ENCODE measurements at places on chromosomes 1 and 21.

GRCh38 chr1:108590441-108590840 is 30.5 kb downstream of the EEIG2 start:
- DNase-seq, result no peak

GRCh38 chr1:156401681-156402081 is 32.7 kb downstream of the RHBG start:
- no peak for DNase-seq

- DNase-seq, result peak; percentile 71
Observed at GRCh38 chr1:185526344-185527307, 207.6 kb upstream of the HMCN1 start.

GRCh38 chr21:17903029-17903806 is 84.1 kb upstream of the C21orf91 start:
- peak; percentile 57 for DNase-seq

DNA sequence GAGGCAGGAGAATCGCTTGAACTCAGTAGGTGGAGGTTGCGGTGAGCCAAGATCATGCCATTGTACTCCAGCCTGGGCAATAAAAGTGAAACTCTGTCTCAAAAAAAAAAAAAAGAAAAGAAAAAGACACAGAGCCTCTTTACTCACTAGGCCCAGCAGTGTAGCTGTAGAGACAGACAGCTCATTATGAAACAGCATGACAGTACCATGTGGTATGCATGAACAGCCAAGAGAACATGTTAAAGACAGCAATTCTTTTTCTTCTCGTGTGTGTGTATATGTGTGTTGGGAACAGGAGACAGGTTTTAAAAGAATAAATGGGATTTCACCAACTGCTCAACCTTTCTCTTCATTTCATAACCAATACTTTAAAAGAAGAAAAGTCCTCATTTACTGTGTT is 118.8 kb downstream of the PIK3R3 start:
- DNase-seq, result no peak

GRCh38 chr21:29777160-29777559 is 162.6 kb downstream of the GRIK1 start:
- DNase-seq, result no peak

All from B cell (primary cell).